ENCODE measurements at places on chromosomes 12 and 14.

GRCh38 chr14:70890826-70891659 is 16.2 kb upstream of the PCNX1 start:
- no peak for DNase-seq

- no peak for DNase-seq
Measured at GRCh38 chr12:51098611-51099010, 15.2 kb upstream of the CSRNP2 start.

DNA sequence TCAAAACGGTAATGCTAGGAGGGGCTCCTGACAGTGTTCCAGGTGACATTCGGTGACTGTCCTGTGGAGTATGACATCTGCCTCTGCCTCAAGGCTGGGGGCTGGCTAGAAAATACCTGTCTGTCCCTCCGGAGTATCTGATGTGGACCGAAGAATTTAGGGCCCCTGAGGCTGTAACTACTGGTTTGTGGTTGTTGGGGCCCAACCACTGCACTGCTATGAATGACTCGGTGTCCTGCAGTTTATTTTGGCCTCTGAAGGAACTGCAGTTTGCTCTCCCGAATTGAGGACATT is 198.9 kb upstream of the CAND1 start:
- no peak for DNase-seq

- DNase-seq, result no peak
Measured at GRCh38 chr14:61089126-61089750, 108.2 kb downstream of the SLC38A6 start.

GRCh38 chr12:22204391-22204790 is 130.1 kb downstream of the ST8SIA1 start:
- no peak for DNase-seq

GRCh38 chr12:99195474-99195873 is 452.1 kb upstream of the GARIN6 start:
- no peak for DNase-seq

- no peak for DNase-seq
Measured at GRCh38 chr12:117820216-117820907, 148.4 kb downstream of the KSR2 start.

DNA sequence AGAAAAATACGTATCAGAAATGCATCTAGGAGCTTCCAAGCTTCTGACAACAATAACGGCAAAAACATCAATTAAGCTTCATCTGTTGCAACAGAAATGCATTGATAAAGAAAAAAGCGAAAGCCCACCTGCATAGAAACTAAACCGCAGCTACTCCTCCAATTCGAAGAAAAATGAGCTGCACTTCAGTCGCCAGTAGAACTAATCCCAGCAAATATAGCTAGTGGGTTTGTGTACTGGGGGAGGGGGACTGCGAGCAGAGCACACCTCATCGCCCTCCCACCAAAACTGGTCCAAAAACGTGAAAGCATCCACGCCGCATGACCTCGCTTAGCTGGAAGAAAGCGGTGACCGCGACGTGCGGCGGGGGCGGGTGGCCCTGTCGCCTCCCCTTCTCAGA is 1.2 kb downstream of the SLC35F4 start:
- no peak for DNase-seq

DNA sequence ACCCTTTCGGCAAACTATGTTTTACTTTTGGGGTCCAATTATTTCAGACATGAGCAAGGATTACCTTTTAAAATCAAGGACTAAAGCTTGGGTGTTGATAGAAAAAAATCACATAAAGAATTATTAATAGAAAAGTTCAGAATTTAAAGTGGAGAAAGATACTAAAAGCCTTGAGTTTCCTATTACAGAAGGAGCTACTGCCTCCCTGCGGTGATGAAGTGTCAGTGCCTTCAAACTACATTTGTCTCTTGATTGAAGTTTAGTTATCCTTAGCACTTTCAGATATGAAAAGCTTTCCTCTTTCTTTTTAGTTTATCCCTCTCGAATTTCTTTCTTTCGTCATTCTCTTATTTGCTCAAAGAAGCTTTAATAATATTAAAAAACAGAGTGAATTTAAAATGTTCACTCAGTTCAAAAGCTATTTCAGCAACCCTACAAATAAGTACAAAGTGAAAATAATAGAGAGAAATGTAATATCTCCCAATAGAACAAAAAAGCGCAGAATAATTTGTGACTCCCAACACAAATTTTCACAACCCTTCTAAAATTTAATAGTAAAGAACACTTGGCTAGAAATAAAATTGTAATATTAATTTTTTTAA is 87.6 kb downstream of the SEC23A start:
- DNase-seq, result no peak

DNA sequence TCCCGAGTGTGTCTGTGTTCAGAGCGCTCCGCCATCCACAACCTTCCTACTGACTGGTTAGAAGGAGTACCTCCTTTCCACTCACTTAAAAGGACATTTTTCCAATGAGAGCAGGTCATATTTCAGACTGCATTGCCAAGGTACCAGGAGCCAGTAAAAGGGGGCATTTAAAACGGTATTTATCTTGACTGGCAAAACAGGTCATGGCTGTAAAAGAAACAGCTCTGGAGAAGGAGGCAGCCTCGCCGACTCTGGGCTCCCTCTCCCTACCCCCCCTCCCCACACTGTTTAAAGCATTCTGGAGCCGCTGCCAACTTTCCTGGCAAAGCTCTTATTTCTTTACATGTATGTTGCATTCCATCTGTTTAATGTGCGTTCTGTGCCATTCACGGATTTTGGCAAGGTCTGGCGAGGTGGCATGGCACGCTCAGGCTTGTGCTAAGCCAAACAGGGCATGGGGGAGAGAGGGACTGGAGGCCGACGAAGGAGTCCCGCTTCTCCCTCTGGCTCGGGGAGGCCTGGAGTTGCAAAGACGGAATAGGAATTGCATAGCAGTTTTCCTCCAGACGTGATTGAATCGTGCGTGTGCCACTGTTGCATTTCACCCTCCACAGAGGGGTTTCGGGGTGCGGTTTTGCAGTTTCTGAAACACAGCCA is 41.2 kb upstream of the MED13L start:
- no peak for DNase-seq

DNA sequence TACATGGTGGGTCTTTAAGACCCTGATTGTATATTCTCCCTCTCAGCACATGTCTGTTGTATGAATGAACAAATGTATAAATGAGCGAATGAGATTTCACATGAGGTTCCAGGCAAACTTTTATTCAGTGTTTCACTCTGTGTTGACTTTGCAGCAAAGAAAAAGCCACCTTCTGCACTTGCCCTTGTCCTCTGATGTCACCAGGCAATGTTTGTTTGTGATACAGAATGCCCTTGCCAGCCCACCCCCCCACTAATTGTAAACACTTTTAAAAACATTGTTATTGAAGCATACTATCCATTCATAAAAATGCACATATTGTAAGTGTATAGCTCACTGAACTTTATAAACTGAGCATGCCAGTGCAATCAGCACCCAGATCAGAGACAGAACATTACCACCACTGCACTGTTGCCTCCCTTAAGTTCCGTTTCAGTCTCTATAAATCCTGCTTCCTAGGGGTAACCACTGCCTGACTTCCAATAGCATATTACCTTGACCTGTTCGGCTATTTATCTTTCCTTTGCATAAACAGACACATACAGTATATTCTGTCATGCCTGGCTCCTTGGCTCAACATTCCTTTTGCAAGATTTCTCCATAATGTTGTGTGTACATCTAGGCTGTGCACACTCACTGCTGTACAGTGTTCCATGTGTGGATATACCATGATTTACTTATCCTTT is 11.3 kb upstream of the LTA4H start:
- DNase-seq, result no peak

DNA sequence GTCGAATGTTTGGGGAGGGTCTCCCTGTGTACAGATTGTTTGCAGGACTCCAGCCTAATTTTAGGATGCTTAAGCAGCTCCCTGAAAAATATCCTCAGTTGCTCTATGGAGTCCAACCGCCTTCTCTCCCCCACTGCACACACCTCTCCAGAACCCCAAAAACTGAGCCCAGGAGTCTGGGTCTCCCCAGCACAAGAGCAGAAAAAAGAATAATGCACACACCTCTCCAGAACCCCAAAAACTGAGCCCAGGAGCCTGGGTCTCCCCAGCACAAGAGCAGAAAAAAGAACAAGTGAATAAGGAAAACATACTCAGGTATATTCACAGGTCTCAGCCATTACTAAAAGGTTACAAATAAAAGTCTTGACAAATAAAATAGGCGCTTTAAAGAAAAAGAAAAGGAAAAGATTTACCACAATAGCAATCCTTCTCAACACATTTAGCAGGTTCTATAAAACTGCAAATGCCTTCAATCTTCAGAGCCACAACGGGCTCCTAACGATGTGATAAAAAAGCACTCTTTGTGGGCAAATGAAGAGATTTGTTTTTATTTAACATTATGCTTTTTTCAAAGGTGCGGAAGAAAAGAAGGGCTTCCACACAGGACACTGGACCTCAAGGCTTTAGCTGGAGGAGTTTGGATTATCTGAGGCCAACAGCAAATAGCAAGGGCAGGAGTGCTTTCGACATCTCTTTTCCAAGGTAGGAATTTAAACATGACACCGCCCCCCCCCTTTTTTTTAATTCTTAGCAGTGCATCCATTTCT is 8.2 kb downstream of the BCL11B start:
- no peak for DNase-seq

GRCh38 chr14:85214471-85214870 is 315.5 kb upstream of the FLRT2 start:
- DNase-seq, result no peak

DNA sequence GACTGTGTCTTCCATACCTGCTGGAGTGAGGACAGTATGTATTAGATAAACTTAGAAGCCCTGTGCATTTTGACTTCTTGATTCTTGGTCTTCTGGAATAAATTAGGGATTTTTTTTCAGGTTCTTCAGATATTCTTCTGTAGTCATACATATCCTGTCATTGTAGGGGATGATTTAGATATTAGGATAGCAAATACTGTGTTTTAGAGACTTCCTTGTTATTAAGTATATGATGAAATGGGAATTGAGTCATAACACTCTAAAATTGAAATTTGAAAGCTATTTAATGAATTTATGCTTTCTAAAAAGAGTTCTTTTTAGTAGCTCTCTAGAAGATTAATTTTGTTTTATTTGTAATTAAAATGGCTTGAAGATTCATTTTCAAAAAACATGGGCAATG is 371.5 kb upstream of the RGS6 start:
- no peak for DNase-seq

GRCh38 chr12:86613311-86613710 is 357.1 kb upstream of the MGAT4C start:
- no peak for DNase-seq

- no peak for DNase-seq
Measured at GRCh38 chr14:23469906-23470403, 452 bp downstream of the NGDN start.

DNA sequence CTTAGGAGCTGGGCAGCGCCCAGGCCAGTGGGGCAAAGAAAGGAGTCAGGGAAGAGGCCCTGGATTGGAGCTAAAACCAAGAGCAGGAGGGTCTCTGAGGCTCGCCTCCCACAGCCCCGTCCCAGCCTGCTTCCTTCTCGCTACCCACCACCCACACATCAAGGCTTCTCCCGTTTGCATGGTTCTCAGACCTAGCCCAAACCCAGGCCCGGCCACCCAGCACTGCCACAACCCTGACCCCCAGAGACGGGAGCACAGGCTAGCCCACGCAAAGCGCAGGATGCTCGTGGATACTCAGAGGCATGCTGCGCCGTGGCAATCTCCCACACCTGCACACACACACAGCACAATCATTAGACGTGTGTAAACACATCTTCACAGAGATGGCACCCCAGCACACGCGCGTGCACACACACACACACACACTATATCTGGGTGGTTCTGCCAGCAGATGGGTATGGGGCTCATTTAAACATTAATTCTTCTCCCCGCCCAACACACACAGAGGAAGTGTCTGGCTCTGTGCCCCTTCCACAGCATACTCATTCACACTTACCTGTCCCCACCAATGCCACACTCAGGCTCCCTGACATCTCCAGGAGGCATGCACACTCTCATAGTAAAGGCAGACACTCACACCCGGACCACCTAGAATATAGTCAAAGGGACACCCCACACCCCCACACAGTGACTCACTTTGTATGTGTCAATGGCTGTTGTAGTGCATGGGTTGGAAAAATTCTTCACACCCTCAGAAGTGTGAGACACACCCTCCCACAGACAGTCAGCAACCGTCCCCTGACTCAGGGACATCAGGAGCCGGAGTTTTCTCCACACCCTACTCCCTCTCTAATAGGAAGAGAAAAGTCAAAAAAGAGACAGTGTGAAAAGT is 1.1 kb downstream of the CARMIL3 start:
- peak; percentile 47 for DNase-seq

DNA sequence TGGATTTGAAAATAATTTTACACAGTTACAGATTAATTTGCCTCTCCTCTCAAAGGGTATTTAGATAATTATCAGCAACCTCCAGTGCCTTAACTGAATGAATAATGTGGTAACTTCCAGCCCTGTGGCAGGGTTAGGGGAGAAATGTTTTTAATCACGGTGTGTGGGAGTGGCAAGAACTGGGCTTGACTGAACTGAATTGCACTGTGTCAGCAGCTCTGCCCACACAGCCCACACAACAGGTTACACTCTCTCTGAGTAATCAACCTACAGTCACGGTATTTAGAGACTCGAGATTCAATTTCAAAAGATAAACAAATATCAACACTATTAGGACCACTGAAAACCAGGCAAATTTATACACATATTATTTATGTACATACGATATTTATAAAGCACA is 198.5 kb downstream of the KCNC2 start:
- no peak for DNase-seq

- no peak for DNase-seq
Measured at GRCh38 chr12:50620978-50621360, 116.2 kb downstream of the DIP2B start.

GRCh38 chr14:100981809-100982208 is 78.3 kb upstream of the RTL1 start:
- no peak for DNase-seq

- no peak for DNase-seq
Measured at GRCh38 chr12:91617818-91618217, 435.2 kb upstream of the DCN start.

DNA sequence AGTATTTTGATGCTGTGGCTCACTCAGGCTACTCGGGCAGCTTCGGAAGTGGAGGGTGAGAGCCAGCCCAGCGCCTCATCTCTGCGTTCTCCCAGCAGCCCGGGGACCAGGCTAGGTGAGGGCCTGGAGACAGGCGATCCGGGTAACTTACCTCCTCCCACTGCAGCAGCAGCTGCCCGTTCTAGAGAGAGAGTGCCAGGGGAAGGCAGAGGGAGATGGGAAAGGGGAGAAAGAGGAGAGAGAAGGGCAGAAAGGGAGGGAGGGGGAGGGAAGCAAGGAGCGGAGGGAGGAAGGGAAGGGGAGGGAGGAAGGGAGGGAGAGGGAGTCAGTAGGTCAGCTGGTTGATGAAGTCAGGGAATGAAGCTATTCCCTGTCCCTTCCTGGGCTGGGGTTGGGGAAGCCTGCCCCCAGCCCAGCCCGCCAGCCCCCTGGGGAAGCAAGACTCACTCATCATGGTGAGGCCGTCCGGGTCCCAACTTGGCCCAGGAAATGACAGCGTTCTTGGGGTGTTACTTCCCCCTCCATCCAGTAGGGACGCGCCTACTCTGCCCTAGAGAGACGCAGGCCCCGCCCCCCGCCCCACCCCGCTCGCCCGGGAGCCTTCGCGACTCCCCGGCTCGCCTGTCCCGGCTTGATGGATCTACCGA is at the start of gene IFI27L2:
Gene IFI27L2 (minus strand): TSS at position 494 of the 647 bp plus-strand sequence. CDS start 40 bp downstream, at position 454.
- peak; percentile 36 for DNase-seq

Data from activated T-helper 1 cell treated with anti-CD3 and anti-CD28 coated beads, Interleukin-2, amount 50 U/mL, for 16 hours (primary cell).